EH (cell line): ENCODE measurements at places on chromosomes 6 and 20.

DNA sequence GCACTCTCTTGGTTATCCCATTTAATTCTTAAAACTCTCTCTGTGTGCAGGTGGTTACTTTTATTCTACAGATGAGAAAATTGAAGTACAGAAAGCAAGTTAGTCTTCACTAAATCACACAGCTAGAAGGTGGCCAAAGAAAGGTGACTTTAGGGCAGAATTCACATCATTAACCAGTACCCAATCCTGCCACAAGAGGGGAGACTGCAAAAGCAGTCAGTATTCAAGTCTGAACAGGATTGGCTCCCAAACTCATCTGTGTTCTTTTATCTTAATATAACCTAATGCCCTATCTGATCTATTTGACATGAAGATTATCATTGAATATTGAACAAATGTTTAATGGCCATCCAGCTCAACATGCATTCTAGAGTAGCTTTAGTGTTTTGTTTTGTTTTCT lies 225.3 kb upstream of the FAM83B start:
- no peak for DNase-seq

GRCh38 chr6:25165177-25165576 lies 114.0 kb upstream of the CARMIL1 start:
- no peak for DNase-seq

DNA sequence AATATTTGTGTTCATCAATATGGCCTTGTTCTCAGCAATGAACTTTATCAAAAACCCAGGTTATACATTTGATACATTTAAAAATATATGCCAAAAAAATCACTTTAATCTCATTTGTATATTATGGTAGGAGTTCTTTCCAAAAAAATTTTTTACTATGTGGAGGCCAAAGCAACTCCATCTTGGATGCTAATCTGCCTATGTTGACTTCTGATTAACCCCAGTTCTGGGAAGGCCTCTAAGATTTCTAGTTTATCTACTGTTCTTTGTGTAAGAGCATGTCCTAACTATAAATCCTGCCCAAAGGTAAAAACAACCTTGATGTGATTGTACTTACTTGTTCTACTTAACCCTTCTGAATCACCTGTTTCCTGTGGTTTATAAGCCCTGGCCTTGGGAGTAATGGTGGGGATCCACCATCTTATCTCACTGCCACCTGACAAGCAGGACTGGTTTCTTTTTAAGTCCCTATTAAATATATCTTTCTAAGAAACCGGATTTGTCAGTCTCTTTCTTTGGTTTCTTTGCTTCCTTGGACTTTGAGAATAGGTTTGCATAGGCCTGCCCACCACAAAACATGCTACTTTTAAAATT lies 46.7 kb downstream of the RNGTT start:
- DNase-seq: no peak

DNA sequence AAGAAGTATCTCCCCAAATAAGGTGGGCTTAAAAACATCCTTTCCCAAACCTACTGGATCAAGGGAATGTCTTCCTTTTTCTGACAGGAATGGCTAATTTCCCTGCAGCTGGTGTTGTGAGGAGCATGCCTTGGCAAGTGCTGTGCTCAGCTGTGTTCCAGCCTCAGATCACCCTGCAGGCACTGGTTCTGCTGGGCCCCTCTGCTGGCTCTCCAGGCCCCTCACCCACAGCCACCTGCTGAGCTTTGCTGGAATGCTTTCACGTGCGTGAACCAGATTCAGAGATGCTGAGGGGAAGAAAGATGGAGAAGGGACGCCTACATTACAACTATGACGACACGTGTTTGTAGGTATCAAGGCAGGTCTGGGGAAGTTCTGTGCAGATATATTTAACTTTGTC lies 71.3 kb upstream of the FOXC1 start:
- no peak for DNase-seq
